Activated naive CD4-positive, alpha-beta T cell treated with anti-CD3 and anti-CD28 coated beads, Interleukin-2, amount 50 U/mL, for 72 hours (primary cell): ENCODE measurements at places on chromosomes 5 and 9.

GRCh38 chr5:54689411-54690251 is 172.1 kb downstream of the SNX18 start:
- DNase-seq: no peak

DNA sequence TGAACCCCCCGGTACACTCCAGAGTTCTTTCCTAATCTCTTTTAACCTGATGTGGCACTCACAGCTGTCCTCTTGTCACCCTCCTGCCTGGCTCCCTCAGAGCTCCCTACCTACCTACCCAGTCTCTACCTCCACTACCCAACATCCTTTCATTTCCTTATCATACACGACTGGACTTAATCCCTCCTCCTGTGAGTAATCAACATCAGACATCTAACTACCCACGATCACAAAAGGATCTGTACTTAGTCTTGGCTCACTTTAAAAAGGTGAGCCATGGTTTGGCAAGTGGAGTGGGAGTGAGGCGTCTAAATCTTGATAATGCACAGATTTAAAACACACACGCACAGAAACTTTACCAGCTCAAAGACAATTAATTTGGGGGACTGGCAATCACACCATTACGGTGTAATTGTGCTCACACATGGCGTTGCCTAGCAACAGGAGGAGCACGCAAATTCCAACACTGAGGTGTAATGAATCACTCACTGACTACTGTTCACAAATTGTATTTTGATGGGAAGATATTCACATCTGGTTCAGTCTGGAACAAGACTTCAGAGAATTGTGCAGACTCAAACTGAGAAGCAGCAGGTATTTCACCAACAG is 235.9 kb downstream of the EPB41L4A start:
- no peak for DNase-seq

GRCh38 chr9:125745018-125745417 is 2.2 kb upstream of the PBX3 start:
- no peak for DNase-seq

GRCh38 chr9:133714606-133715294 is 23.4 kb downstream of the SARDH start:
- no peak for DNase-seq

GRCh38 chr5:169494941-169495548 is 88.5 kb upstream of the SPDL1 start:
- DNase-seq: no peak

DNA sequence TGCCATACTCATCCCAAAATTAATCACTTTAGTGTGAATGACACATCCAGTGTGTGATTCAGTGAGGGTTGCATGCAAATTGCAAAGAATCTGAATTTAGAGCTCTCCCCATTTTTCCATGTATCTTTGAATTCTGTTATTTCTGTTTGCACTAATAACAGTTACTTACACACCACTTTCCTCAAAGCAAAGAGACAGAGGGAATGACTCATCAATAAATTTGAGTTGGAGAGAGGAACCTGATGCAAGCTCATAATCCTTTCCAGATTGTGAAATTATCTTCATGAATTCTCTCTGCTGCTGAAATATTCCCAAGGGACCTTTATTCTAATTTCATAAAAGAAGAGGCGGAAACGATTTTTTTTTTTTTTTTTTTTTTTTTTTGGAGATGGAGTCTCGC is 204.8 kb downstream of the CDH9 start:
- DNase-seq: no peak
